Head of caudate nucleus (tissue), 42 donors: ENCODE measurements at places on chromosomes 3 and 15.

- no peak for DNase-seq
Measured at GRCh38 chr3:89234620-89235019, 127.2 kb downstream of the EPHA3 start.

GRCh38 chr15:47987908-47988532, 132.8 kb upstream of the SLC24A5 start:
- no peak for DNase-seq

DNA sequence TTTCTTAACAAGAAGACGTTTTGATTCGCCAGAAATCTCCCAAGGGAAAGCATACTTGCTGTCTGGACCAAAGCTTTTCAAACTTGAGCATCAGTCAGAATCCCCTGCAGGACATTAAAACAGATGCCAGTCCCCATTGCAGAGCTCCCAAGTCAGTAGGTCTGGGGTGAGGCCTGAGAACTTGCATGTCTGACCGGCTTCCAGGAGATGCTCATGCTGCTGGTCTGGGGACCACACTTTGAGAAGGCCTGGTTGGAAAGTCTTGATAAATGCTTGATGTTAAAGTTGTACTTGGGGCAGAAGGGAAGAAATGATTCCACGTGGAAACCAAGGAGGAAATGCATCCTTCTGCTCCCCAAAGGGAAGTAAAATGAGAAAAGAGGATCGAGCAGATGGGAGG, 24.3 kb upstream of the CAV3 start:
- no peak for DNase-seq

DNA sequence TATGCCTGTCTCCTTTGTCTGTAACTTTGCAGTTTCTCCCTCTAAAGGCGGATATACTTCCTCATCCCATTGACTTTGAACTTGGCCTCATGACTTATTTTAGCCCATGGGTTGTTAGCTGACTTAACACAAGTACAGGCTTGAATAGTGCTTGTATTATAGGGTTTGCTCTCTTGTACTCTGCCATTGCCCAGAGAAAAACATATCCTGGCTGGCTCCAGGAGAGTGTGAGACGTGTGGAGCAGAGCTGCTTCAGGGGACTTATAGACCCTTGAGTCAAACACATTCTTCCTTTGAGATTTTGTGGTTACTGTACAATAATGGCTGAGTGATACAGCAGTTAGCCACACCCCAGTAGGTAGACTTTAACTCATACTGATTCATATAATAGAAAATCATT, 124.0 kb downstream of the RAP2B start:
- no peak for DNase-seq

DNA sequence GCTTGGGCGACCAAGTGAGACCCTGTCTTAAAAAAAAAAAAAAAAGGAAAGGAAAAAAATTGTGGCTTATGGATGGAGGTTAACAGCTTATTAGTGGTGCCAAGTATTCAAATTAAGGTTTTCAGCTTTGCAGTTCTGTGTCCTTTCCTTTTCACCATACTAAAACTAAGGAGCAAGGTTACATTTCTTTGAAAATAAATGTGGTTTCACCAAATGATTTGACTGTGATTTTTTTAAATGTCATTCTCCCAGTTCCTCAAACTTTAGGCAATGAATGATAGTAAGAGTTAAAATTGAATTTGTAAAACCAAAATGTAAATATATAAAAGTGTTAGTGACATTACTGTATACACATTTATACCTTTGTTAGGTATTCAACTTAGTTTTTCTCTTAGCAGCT, 9.6 kb downstream of the CHRNA5 start:
- no peak for DNase-seq

GRCh38 chr3:164024786-164025185, 1053.5 kb downstream of the SI start:
- no peak for DNase-seq

GRCh38 chr15:72182673-72183072, 14.9 kb downstream of the GRAMD2A start:
- no peak for DNase-seq

DNA sequence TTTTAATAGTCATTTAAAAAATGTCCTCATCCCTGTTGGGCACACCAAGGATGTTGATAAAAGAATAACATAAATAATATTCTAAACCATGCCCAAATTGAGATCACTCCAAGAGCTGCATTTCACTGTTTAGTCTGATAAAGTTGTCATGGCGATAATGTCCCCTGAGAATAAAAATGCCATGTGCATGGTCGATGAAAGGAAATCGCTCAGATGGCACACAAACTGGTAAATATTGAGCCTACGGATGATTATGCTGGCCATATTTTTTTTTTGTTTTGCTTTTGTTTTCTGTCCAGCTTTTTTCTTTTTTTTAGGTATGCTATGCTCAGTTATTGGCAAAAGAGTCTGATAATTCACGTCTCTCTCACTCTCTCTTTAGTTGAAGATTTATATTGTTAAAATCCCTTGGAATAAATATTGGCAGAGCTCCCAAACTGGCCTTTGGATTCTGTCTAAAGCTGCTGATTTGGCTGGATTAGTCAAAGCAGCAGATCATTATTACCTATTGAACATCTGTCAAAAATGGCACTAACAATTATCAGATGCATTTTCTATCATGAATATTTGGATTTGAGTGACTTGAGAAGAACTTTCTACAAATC, 643.8 kb downstream of the SQOR start:
- no peak for DNase-seq

GRCh38 chr3:195253923-195254432, 17.0 kb downstream of the XXYLT1 start:
- DNase-seq: no peak

GRCh38 chr3:9079676-9080075, 116.4 kb upstream of the RAD18 start:
- no peak for DNase-seq

DNA sequence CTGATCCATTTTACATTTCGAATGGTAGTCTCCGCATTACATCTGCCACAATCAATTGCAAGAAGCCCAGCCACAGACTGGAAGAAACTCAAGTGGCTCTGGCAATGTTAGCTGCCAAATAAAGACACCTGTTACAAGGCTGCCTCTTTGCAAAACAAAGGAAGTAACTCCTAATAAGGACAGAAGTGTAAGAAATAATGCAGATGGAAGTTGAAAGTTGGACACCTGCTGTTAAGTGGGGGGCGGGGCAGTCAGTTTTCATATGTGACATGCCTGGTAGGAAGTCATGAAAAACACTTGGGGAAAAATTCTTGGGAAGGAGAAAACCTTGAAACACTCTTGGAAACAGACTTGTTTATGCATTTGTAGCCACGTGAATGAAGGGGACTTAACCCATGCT, 54.1 kb upstream of the ATP2C1 start:
- no peak for DNase-seq

DNA sequence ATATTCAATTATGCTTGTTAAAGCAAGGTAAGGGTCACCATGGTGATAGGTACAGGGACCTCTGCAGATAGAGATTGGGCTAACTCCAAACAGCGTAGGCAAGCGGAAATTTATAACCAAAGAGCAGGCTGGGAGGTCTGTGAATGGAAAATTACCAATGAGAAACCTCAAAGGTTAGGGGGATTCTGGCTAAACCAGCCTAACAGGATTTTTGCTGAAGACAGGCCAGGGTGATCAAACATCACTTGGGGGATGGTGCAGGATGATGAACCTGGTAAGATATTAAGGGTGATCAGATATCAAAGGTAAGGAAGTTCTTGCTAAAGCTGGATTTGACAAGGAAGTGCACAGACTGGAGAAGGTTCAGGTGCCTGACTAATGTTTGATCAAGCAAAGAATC, 35.3 kb upstream of the SNRPN start:
- no peak for DNase-seq

DNA sequence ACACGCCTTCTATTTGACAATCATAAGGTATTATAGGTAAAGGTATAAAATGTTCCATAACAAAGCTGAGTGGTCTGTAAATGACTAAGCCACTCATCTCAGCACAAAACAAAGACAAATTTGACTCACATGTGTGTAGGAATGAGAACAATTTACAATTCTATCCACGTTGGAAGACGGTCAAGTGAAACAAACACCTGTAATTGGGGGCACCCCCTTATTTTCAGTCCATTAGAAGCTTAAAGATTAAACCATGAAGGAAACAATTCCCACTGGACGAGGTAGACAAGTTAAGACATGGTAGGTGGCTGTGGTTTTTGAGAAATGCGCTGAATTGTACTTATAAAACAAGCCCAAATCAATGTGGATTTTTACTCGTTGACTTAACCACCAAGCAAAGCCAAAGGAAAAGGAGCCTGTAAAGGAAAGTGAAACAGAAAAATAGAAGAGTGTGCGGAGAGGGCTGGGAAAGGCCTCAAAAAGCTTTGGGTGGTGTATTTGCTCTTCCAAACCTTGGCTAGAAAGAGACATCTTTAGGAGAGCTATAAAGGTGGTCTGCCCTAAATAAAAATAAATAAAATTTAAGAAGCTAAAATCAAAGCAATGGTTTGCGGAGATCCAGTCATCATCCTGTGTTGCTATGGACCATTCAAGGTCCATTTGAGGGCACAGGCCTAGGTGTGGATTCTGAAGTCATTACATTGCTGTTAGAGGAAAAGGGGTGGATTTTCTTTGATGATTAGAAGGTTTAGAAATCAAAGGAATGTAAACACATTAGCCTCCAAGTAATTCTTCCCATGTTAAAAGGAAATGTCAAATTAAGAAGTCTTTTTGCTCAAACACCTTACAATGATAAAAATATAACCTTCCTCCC, 135.0 kb downstream of the TFG start:
- no peak for DNase-seq

- DNase-seq: no peak
Measured at GRCh38 chr3:191378142-191378812, 48.0 kb upstream of the UTS2B start.

- DNase-seq: no peak
Measured at GRCh38 chr3:140128217-140128616, 193.2 kb downstream of the CLSTN2 start.

GRCh38 chr3:119990888-119991287, 103.4 kb downstream of the GSK3B start:
- no peak for DNase-seq

GRCh38 chr15:47998619-47999019, 122.2 kb upstream of the SLC24A5 start:
- DNase-seq: no peak

DNA sequence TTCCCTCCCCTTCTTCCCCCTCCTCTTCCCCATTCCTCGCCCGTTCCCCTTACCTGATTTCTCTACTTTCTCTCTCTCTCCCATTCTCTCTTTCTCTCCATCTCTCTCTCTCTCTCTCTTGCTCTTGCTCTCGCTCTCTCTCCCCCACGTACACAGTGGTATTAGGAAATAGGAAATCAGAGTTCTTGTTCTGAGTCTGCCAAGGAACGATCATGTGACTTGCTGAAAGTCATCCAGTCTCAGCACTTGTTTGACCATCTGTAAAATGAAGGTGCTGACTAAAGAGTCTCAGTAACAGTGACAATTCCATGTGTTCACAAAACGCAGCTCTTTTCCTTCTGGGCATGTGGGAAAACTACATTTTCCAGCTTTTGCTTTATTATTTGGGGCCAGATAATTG, 445.0 kb upstream of the TGFBR2 start:
- no peak for DNase-seq

DNA sequence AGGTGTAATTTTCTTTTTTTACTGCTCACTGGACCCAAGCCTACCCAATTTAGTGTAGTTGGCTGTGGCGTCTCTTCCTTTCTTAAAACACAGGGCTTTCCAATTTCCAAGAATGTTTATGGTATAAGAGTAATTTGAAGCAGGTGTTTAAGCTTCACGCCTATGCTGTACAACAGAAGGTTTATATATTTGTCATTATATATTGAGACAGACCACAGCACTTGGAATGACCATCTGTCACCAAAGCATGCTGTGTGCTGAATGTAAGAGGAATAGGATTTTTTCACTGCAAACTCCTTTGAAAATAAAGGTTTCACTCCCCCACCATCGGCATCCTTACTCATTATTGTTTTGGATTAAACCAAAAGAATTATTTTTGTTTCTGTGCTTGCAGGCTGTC, 325.7 kb downstream of the OTOL1 start:
- DNase-seq: no peak

GRCh38 chr3:186110975-186111974, 2.4 kb upstream of the ETV5 start:
- no peak for DNase-seq

- DNase-seq: no peak
Measured at GRCh38 chr15:95105229-95105628, 873.9 kb downstream of the MCTP2 start.

DNA sequence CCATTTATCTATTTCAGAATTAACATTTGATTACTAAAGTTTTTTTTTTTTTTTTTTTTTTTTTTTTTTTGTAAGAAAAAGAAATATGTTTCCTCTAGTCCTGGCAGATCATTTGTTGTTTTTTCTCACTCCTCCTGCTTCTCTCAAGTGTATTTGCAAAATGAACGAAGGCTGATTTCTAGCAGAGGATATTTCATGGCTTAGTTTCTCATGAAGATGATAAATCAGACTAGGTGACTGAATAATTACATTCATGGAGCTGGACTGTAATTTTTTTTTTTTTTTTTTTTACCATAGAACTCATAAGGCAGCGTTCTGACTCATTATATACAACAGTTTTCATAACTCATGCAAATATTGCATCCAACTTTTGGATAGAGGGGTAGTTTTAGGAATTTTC, 332.5 kb upstream of the SEMA6D start:
- no peak for DNase-seq

DNA sequence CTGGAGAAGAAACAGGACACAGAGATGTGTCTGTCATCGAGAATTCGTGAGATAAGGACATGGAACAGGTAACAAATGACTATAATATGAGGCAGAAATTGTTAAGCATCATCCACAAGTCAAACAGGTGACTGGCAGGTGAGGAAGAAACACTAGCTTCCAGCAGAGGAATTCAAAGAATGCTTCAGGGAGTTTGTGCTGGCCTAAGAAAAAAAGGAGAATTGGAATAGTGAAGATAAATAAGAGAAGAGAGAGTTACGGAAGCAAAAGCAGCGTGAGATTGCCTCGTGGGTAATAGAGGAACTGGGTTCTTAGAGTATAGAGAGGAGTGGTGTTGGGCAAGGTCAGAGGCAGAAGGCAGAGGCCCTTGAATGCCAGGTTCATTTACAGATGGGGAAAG, 22.9 kb upstream of the FGF12 start:
- no peak for DNase-seq
